ENCODE measurements at places on chromosomes 16 and 17.

- no peak for DNase-seq
These were observed 22.1 kb downstream of the CNTNAP1 start for GRCh38 chr17:42704490-42704836.

- DNase-seq, result no peak
These were observed 50.5 kb downstream of the CACNG5 start for GRCh38 chr17:66885417-66885816.

DNA sequence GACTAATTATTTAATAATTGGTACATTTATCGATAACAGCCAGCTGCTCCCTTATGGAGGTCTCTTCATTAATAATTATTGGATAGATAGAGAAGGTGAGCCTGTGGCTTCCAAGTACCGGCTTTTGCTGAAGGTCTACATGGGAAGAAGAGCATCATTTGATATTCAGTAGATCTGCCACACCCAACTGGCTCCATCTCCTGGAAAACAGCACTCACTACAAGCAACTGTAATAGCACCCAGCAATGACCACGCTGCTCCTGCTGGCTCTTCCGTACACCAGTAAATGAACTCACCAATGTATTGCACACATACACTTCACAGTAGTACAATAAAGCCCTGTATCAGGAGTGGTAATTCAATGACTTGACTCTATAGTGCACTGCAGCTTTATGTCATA, 19.5 kb downstream of the MARVELD3 start:
- no peak for DNase-seq

DNA sequence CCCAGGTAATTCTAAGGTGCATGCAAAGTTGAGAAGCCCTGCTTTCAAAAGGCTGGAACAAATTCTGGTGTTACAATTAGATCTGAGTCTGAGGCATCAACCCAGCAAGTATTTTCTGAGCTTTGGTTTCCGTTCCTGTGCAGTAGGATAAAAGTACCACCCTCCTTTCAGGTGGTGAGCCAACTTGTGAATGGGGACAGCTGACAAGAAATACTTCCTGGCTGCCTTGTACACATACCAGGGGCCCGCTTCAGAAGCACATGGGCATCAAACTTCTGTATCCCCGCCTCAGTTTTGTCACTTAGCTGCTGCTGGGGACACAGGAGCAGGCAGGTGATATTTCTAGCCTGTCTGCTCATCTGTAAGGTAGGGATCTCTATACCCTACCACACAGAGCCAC, 252.2 kb downstream of the CPPED1 start:
- DNase-seq, result no peak

GRCh38 chr17:76278952-76279741, 14.0 kb downstream of the UBALD2 start:
- DNase-seq, result peak; percentile 35

GRCh38 chr17:49725452-49726130, 17.8 kb upstream of the SLC35B1 start:
- no peak for DNase-seq

GRCh38 chr17:45749831-45750335, 34.2 kb upstream of the CRHR1 start:
- DNase-seq, result no peak

- DNase-seq, result no peak
These were observed 63.2 kb downstream of the SHCBP1 start for GRCh38 chr16:46558018-46558417.

GRCh38 chr16:4864728-4865127, 17.4 kb downstream of the UBN1 start:
- DNase-seq, result no peak

- no peak for DNase-seq
These were observed 37.6 kb upstream of the CNEP1R1 start for GRCh38 chr16:49987381-49987780.

DNA sequence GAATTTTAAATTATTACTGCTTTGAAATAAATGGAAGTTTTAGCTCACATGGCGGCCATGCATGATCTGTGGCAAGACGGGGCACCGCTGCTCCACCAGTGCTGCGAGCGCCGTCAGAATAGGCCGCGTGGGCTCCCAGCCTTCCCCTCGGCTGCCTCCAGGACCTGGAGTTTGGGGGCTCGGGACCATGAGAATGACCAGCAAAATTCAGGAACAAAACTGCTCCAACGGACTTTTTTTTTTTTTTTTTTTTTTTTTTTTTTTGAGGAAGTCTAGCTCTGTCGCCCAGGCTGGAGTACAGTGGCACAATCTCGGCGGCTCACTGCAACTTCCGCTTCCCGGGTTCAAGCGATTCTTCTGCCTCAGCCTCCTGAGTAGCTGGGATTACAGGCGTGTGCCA, 38.3 kb upstream of the AKAP1 start:
- no peak for DNase-seq

GRCh38 chr17:58614859-58615459, 76.9 kb downstream of the TEX14 start:
- no peak for DNase-seq

GRCh38 chr17:32819035-32819434, 57.9 kb downstream of the MYO1D start:
- DNase-seq, result no peak

DNA sequence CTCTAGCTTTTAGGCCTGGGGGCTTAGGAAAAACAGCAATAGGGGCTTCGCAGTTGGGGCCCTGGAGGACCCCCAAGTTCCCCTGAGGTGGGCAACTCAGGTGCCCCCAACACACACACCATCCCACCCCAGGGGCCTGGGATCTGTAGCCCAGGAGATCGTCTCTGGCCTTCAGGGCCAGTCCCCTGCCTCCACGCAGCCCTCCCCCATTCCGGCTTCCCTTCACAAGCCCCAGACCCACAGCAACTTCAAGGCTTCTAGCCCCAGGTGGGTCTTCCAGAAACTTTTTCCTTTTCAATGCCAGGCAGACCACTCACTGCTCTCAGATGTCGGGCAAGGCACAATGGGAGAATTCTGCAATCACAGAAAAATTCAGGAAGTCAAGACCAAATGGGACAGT, 79.4 kb downstream of the C16orf78 start:
- no peak for DNase-seq

DNA sequence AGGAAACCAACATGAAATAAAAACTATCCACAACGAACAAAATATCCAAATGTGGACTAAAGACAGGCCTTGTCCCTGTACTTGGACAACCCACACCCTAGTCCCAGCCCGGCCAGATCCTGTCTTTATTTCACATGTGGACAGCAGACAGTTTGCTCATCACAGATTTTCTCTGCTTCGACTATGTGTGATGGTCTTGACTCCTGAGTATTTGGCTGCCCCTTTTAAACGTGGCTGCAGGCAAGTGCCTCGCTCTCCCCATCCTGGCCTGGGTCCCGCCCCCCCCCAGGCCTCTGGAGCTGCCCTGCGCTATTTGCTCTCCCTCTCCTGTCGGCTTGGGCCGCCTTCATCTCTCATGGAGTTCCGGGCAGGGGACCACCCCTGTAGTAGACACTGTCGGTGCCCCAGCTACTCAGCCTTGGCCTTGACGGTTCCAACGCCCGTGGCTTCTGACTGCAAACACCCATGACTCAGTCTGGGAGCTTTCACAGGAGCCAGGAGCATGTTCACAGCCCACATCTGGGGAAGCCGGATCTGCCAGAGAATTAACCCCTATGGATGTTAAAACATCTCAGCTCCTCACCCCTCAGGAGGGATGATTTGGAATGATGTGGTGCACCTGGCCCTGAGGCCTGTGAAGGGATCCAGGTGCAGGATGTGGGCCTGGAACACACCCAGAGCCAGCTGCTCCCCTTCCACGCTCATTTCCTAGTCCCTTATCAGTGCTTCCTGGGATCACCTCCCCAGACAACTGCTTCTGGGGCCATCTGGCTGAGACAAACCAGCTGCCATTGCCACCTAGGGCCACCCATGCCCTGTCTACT, 229.7 kb upstream of the RPL38 start:
- DNase-seq, result no peak

GRCh38 chr16:87762620-87763019, 3.2 kb downstream of the KLHDC4 start:
- no peak for DNase-seq

- DNase-seq, result no peak
These were observed 97.2 kb downstream of the ZNF18 start for GRCh38 chr17:11900041-11900476.

DNA sequence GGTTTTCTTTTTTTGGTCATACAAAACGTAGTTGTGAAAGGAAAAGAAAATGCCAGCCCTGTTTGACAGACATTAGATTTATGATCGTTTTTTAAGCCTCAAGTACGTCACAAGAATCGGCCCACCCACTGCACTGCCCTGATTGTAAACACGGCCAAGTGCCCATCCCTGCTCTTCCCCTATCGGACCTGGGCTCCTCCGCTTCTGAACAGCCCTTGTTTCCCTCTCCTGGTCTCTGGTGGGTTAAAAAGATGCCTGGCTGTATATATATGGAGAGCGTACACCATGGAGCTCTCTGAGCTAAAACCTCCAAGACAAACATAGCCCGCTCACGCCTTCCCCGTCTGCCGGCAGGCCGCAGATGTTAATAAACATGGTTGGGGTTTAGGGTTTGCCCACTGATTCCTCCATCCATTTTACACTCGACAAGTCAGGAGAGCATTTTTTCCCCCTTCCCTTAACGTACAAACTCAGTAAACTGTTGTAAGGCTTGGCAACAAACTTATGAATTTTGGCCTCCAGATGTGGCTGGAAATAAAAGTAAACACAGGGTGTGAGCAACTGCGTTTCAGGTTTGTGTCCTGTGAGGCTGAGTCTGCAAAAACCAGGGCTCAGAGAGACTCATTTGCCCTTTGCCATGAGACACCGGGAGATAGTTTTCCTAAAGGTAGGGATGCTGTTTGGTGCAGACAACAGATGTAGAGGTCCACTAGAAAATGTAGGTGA, 325.9 kb downstream of the SOX9 start:
- DNase-seq, result no peak

DNA sequence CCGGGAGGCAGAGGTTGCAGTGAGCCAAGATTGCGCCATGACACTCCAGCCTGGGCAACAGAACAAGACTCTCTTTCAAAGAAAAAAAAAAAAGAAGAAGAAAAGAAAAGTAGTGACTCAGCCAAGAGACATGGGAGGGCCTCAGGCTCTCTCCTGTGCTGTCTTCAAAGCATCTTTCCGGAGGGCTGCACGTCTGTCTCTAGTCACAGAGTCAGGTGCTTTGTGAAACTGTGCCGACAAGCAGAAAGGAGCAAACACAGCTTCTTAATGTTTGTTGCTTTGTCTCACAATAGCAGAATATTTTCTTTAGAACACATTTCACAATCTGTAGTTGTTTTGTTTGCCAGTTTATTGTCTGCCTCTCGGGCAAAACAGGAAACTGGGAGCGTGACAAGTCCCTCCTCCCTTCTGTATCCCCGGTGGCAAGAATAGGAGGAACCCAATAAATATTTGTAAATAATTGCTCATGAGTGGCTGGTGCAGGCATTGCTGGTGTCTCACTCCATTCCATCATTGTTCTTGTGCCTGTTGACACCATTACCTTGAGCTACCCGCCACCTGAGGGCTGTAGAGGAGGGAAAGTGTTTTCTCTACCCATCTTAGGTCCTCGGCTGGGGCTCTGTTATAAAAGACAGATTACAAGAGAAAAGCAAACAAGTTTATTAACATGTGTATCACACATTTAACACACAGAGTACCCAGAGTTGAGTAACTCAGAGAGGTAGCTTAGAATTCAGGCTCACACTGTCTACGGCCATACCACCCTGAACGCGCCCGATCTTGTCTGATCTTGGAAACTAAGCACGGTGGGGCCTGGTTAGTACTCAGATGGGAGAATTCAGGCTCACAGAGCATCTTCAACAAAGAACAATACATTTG, 5.5 kb downstream of the GAST start:
- no peak for DNase-seq

DNA sequence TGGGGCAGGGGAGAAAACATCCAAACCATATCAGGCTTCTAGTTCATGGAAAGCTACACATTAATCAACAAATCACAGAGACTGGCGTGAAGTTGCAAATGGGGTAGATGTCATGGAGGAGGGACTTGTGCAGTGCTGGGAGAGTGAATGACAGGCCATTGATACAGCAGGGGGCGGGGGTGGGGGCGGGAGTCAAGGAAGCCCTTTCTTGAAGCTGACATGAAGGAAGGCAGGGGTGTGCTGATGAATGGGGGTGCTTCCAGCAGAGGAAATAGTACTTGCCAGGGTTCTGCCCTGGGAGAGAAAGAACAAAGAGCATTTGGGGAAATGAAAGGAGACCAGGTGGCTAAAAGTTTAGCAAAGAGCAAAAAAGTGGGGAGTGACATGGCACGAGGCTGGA, 269.9 kb downstream of the SHISA9 start:
- no peak for DNase-seq

GRCh38 chr16:10849736-10850477, 27.1 kb upstream of the CIITA start:
- no peak for DNase-seq

GRCh38 chr17:66625311-66625767, 209.6 kb upstream of the CACNG5 start:
- peak; percentile 18 for DNase-seq

DNA sequence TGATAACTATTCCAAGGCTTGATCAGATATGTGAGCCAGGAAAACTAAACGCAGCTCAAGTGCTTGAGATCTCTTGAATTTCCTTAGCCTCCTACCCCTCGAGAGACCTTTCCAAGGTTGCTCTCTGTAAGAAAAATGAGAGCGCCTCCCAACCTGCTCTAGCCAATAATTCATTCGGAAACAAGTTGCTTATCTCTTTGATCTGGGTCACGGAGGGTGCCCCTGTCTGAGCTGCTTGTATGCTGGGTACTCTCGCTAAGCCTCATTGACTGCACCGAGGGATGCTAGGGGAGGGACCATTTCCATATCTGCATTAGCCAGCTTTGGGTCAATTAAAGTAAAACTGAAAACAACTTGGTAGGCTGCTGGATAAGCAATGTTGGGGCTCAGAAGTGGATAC, 70.1 kb upstream of the SHISA6 start:
- no peak for DNase-seq

DNA sequence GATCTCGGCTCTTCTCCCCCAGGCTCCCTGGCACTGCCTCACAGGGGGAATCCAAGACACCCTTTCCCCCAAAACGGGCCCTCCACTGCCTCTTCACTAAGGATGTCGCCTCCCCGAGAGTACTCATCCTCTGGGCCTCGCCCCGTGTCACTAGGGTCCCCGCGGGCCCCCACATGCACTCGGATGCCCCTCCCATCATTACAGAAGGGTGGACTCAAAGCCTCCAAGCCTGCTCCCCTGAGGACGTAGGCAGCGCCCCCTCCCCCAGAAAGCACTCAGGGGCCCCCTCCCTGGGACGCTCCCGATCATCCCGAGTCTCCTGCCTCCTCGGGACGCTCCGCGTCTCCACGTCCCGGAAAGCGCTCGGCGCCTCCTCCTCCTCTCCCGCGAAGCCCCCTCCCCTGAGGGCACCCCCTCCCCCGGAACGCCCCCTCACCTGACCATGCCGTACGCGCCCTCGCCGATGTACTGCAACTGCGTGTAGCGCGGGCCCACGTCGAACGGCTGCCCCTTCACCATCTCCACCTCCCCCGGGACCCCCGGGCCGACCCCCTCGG, 338 bp downstream of the MAPK3 start:
- no peak for DNase-seq

DNA sequence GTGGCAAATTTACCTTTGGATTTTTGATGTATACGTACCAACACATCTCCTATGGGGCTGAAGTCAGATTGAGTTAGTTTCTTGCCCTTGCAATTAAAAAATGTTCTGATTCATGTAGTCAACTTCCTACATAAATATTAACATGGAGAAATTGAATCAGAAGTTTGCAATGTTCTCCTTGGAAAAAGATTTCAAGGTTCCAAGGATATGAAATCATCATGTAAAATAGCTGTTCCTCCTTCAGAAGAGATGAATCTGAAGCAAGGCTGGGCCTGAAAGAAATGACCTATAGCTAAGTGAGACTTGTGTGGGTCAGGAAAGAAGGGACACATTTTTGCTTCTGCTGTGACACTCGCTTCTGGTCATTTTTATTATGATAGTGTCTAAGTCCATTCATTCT, 131.7 kb downstream of the RGS9 start:
- DNase-seq, result no peak

GRCh38 chr17:9729735-9730420, 61.5 kb downstream of the DHRS7C start:
- no peak for DNase-seq

All from NCI-H1436 treated with DMSO at 0.1 percent for 48 hours (cell line).